PC-9 (cell line): ENCODE measurements at places on chromosomes 7 and 10. TPM values are rescaled to one million over a fixed set of nuclear protein-coding genes. Genes with fewer than 3 reads are reported as not detected.

The TCERG1L gene
- not detected in 2 replicates for total RNA-seq

The CALML3 gene
- total RNA-seq = not detected in 2 replicates

The ADAMTS14 gene
- total RNA-seq = 1.9 and 2.7 TPM in 2 replicates

The RTKN2 gene
- 16.1 and 18.5 TPM in 2 replicates for total RNA-seq

The LIPM gene
- not detected in 2 replicates for total RNA-seq

The SPDYE11 gene
- total RNA-seq = not detected in 2 replicates

The CALCR gene
- not detected in 2 replicates for total RNA-seq

The MYL10 gene
- total RNA-seq = not detected in 2 replicates

The PAX4 gene
- total RNA-seq = not detected in 2 replicates

The OGDHL gene
- not detected in 2 replicates for total RNA-seq

The KCNMA1 gene
- total RNA-seq = 0.68 and 0.70 TPM in 2 replicates

The SEC61G gene
- total RNA-seq = 203 and 261 TPM in 2 replicates

The NRCAM gene
- total RNA-seq = 40.3 and 42.6 TPM in 2 replicates

The ABCA13 gene
- 0.10 and 0.76 TPM in 2 replicates for total RNA-seq

The SNCG gene
- total RNA-seq = 99.4 and 144 TPM in 2 replicates

The NPFFR1 gene
- 0.05 and 0.09 TPM in 2 replicates for total RNA-seq

The SLC18A3 gene
- not detected in 2 replicates for total RNA-seq

The ZNHIT1 gene
- total RNA-seq = 105 and 110 TPM in 2 replicates

The CALN1 gene
- not detected in 2 replicates for total RNA-seq

The PTF1A gene
- not detected in 2 replicates for total RNA-seq

The RHEB gene
- 201 and 202 TPM in 2 replicates for total RNA-seq

The STEAP4 gene
- total RNA-seq = 10.3 and 12.1 TPM in 2 replicates

The SPDYE2 gene
- total RNA-seq = not detected in 2 replicates

The CDNF gene
- 0.48 and 1.2 TPM in 2 replicates for total RNA-seq

The C10orf53 gene
- total RNA-seq = not detected in 2 replicates

The CFAP46 gene
- not detected in 2 replicates for total RNA-seq

The PIP gene
- total RNA-seq = not detected in 2 replicates

The CCL26 gene
- not detected in 2 replicates for total RNA-seq

The TMEM140 gene
- 0.25 and 0.92 TPM in 2 replicates for total RNA-seq

The OR2A5 gene
- total RNA-seq = not detected in 2 replicates

The SPDYE1 gene
- total RNA-seq = not detected in 2 replicates

The MOSPD3 gene
- total RNA-seq = 38.1 and 38.8 TPM in 2 replicates

The DLX5 gene
- total RNA-seq = not detected in 2 replicates

The RET gene
- total RNA-seq = not detected in 2 replicates

The GRK5 gene
- 4.8 and 5.3 TPM in 2 replicates for total RNA-seq

The C10orf88 gene
- total RNA-seq = 2.9 and 7.6 TPM in 2 replicates

The ERVW-1 gene
- total RNA-seq = not detected in 2 replicates

The ASB4 gene
- total RNA-seq = not detected in 2 replicates

The AOC1 gene
- total RNA-seq = 11.4 and 13.1 TPM in 2 replicates

The EGR2 gene
- total RNA-seq = 0.24 and 0.53 TPM in 2 replicates

The GIMAP6 gene
- total RNA-seq = not detected in 2 replicates

The HHEX gene
- total RNA-seq = 5.8 and 7.8 TPM in 2 replicates

The ZNF488 gene
- total RNA-seq = 11.4 and 18.1 TPM in 2 replicates

The PON3 gene
- 0.85 and 1.5 TPM in 2 replicates for total RNA-seq

The PRPS1L1 gene
- not detected in 2 replicates for total RNA-seq

The BTBD16 gene
- total RNA-seq = 0.28 and 0.37 TPM in 2 replicates

The KCNIP2 gene
- total RNA-seq = 4.0 and 5.1 TPM in 2 replicates

The RNLS gene
- total RNA-seq = not detected in 2 replicates

The SEMA3C gene
- total RNA-seq = 19.9 and 20.9 TPM in 2 replicates

The CPA4 gene
- total RNA-seq = 4.2 and 9.8 TPM in 2 replicates

The TSPAN33 gene
- total RNA-seq = 5.8 and 9.6 TPM in 2 replicates

The CALY gene
- not detected in 2 replicates for total RNA-seq

The LEP gene
- not detected in 2 replicates for total RNA-seq

The SEM1 gene
- 108 and 131 TPM in 2 replicates for total RNA-seq

The FRA10AC1 gene
- 5.4 and 10.4 TPM in 2 replicates for total RNA-seq

The PDLIM1 gene
- total RNA-seq = 202 and 215 TPM in 2 replicates

The LIPF gene
- total RNA-seq = not detected in 2 replicates

The PTPRZ1 gene
- 0.28 and 0.37 TPM in 2 replicates for total RNA-seq
